ENCODE measurements at places on chromosomes 6 and 20. TPM values are rescaled to one million over a fixed set of nuclear protein-coding genes. Genes with fewer than 3 reads are reported as not detected.

DNA sequence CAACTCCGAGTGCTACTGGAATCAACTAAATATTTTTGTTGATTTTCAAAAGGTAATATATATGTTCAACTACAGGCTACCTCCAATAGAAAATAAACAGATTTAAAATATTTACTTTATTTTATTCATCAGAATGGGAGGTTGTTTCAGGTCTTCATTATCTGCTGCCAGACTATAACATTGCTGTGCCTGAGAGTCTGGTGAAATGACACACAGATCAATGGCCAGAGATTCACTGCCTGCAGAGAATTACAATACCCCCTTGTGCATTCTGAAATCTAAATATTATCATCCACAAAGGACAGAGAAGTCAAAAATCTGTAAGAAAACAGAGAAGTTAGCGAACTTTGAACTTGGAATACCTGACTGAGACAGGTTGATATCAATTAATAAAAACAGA is 667.8 kb upstream of the GJE1 start:
- H3K27ac ChIP-seq: no peak overlapping the region
- no peak overlapping the region for H3K4me3 ChIP-seq
- no peak for DNase-seq
- H3K27me3 ChIP-seq: no peaks in the 10 kb centered on the region

Gene ZNF318
- 15.4 TPM for total RNA-seq

DNA sequence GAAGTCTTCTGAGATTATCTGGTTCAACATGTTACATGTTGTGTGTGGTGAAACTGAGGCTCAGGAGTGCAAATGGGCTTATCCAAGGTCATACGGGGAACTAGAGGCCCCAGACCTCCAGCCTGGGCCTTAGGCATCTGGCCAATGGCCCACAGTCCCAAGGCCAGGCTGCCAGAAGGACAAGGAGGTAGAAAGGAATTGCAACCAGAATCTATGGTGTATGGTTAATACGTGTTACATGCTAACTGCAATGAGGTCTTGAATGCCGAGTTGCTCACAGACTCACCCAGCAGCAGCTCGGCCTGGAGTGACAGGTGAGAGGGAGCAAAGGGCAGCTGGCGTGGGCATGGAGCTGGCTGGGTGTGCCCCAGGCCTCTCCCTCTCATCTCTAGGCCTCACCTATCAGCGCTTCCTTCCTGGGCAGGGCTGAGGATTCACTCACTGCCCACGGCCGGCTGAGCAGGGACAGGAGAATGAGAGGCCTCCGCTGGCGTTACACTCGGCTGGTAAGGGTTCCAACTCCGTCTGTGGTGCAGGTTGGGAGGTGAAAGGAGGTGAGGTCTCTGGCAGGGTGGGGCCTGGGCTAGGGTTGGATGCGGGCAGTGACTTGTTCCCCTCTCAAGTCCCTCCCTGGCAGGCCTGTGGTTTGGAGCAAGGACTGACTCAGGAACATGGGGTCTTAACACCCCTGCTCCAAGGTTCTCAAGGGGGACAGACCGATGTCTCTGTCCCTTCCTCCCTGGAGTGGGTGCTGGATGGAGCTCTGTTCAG is at the start of gene TLDC2:
TLDC2 (plus strand) TSS at position 437 of the 771 bp plus-strand sequence; CDS start at position 474, 37 bp downstream.
- H3K27me3 ChIP-seq: no peaks in the 10 kb centered on the region
- no peak within 1 kb of the TSS for H3K27ac ChIP-seq
- no peaks in the 10 kb centered on the region for H3K4me1 ChIP-seq
- no peak within 1 kb of the TSS for H3K4me3 ChIP-seq
- DNase-seq: no peak

Gene OVOL2
- 21.0 TPM for total RNA-seq

Gene BIRC7
- total RNA-seq: not detected

Gene SYNE1
- total RNA-seq: 106 TPM

GRCh38 chr6:157172231-157172701 is 151.1 kb downstream of the TMEM242 start:
- H3K36me3 ChIP-seq: no peaks in the 10 kb centered on the region
- no peaks in the 10 kb centered on the region for H3K4me1 ChIP-seq
- H3K4me3 ChIP-seq: no peak overlapping the region
- no peak overlapping the region for H3K27ac ChIP-seq
- DNase-seq: no peak

All from breast epithelium (tissue), 4 donors.